Activated T-helper 1 cell treated with Interleukin-2 at 50 U/mL for 16 hours (primary cell): ENCODE measurements at places on chromosomes 4 and X.

DNA sequence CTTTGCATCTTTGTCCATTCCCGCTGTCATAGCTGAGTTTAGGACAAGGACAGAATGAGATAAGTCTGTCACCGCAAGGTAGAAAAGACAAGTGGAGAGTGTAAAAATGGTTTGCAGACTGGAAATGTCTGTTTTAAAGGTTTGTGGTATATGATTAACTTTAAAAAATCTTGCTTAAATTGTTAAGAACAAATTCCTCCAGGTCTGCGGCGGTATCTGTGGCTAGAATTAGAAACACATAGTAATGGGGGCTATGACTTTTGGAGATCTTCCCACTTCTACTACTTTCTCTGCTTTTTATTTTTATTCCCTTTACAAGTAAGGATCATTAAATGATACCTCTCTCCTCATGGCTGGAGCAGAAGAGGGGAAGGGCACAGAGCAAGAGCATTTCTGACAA is 92.2 kb downstream of the MID1IP1 start:
- DNase-seq: no peak

DNA sequence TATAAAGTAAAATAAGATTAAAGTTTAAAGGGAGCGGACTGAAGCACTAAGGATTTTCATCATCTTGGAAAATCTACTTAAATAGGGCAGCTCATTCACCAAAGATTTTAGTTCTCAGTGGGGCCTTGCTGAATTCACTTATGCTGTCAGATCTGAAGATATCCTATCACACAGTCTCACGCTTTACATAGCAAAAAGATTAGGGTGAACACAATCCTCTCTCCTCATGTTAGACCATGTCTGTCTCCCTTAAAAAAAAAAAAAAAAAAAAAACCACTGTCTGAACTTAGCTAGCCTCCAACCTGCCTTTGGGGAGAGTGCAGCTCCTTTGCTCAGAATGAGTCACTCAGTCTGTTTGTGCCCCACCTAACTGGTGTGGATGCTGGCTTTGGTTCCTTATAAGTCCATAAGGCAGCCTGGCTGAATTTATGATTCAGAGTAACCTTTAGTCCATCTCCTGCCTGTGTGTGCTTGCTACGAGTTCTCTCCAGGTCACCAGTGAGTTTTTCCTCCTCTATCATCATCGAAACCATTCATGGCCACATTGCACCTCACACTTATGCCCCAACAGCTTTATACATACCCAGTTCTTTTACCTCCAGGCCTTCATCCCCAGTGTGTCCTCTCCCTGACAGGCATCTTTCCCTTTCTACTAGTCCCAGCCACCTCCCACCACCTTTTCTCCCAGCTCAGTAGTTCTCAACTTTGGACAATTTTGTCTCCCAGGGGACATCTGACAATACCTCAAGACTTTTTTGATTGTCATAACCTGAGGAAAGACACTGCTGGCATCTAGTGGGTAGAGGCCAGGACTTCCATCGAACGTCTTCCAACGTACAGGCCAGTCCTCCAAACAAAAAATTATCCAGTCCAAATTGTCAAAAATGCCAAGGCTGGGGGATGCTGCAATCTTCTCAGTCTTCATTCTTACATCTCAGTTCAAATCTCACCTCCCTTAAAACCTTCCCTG is 220.7 kb upstream of the EMCN start:
- no peak for DNase-seq

DNA sequence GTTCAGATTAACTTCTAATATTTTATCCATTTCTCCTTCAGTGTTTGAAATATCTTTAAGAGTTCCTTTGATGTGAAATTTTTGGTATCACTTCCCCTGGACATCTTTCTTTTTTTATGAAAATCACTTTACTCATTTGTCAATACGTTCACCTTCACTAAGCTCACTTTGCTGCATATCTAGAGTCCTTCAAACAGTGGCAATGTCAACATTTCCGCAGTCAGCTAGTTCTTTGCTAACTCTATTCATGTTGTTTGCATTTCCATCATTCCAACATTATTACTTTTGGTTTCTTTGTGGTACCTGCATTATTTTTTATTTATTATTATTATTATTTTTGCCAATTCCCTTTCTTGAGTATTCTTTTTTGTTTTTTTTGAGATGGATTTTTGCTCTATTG is 203.0 kb downstream of the GPAT3 start:
- DNase-seq: no peak

- DNase-seq: no peak
Observed at GRCh38 chr4:75142850-75143249, 209.9 kb downstream of the PARM1 start.

GRCh38 chr4:86934147-86934770 is 552 bp upstream of the AFF1 start:
- no peak for DNase-seq

- no peak for DNase-seq
Observed at GRCh38 chr4:37528166-37528885, 157.8 kb downstream of the RELL1 start.
